ENCODE measurements at places on chromosomes 5 and 9.

GRCh38 chr9:87389936-87390335 is 107.7 kb upstream of the DAPK1 start:
- no peaks in the 10 kb centered on the region for H3K27me3 ChIP-seq
- no peaks in the 10 kb centered on the region for H3K4me1 ChIP-seq
- no peak overlapping the region for H3K27ac ChIP-seq
- DNase-seq, result no peak

DNA sequence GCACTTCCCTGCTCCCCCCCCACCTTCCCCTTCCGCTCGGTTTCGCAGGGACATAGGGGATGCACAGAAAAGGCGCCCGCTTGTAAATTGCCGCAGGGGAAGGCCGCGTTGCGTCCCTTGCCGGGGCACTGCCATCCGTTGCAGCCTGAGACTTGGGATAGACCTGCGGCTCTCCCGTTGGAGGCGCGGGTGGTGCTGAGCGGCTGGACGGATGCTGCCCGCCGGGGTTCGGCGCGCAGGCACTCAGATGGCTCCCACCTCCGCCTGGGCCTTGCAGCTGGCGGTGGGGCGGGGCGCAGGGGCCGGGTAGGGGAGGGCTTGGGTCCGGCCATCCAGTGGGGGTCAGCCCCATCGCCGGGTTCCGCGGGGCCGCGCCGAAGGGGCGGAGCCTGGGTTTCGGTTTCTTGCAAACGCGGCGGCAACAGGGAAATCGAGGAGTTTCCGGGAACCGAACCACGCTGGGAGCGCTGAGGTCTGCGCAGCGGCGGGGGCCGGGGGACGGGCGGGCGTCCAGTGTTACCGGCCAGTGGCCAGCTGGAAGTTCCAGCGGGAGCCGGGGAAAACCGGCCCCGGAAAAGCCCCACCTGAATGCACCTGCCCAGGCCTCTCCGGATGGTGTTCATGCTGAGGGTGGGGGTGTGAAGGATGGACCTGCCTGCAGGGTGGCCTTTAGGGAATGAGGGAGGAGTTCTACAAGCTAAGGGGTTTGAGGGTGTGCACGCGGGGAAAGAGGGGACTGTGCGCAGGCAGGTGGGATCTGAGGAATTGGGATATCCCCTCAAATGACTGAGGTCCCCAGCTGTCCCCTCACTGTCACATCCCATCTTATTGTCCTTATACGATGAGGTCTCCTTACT is 6.3 kb upstream of the IRF1 start:
- no peaks in the 10 kb centered on the region for H3K36me3 ChIP-seq
- DNase-seq, result peak; percentile 87
- H3K4me1 ChIP-seq, result peaks cover 45% of the 10 kb centered on the region
- no peaks in the 10 kb centered on the region for H3K27me3 ChIP-seq
- H3K4me3 ChIP-seq, result peak overlapping the region; percentile 72
- peak overlapping the region; percentile 87 for H3K27ac ChIP-seq

GRCh38 chr5:66645039-66645438 is 48.8 kb downstream of the MAST4 start:
- no peak overlapping the region for H3K4me3 ChIP-seq
- no peak for DNase-seq
- no peaks in the 10 kb centered on the region for H3K27me3 ChIP-seq
- H3K4me1 ChIP-seq, result no peaks in the 10 kb centered on the region
- H3K36me3 ChIP-seq, result no peaks in the 10 kb centered on the region

DNA sequence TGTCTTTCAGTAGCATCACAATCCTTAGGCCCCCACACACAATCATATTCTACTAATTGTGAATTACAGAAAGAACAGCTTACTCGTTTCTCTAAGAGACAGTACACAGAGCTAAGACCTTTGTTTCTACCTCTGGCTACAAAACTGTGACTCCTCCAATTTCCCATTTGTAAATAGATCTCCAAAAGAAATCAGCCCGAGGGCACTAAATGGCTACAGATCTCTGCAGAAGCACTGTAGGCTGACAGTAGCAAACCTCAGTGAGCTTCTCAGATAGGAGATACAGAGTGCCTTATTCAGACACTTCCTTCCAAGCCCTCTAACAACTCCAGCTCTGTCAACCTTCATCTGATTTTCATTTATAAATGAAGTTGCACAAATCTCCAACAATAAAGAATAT is 51.0 kb downstream of the EFNA5 start:
- no peaks in the 10 kb centered on the region for H3K27me3 ChIP-seq
- no peaks in the 10 kb centered on the region for H3K4me1 ChIP-seq
- H3K4me3 ChIP-seq, result no peak overlapping the region
- H3K27ac ChIP-seq, result no peak overlapping the region
- H3K36me3 ChIP-seq, result no peaks in the 10 kb centered on the region
- no peak for DNase-seq

DNA sequence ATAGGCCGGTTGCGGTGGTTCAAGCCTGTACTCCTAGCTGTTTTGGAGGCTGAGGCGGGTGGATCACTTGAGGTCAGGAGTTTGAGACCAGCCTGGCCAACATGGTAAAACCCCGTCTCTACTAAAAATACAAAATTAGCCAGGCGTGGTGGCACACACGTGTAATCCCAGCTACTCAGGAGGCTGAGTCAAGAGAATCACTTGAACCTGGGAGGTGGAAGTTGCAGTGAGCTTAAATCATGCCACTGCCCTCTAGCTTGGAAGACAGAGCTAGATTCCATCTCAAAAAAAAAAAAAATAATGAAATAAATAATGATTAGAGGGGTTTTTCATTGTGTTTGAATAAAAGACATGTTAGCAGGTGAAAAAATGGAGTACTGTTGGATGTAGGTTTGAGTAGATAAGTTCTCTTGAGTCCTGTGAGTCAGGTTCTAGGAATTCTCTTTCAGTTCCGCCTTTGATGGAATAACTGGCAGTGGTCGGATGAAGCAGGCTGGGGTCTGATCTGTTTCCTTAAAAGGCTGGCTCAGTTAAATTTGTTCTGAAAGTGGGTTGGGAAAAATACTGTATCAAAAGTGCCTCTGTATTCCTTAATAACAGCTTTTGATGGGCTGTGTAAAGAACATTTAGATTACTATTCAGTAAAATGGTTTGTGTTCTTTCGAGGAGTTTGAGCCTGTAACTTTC is 73.2 kb downstream of the AOPEP start:
- no peaks in the 10 kb centered on the region for H3K27me3 ChIP-seq
- H3K36me3 ChIP-seq, result no peaks in the 10 kb centered on the region
- DNase-seq, result no peak
- no peak overlapping the region for H3K27ac ChIP-seq

- no peaks in the 10 kb centered on the region for H3K27me3 ChIP-seq
- H3K36me3 ChIP-seq, result no peaks in the 10 kb centered on the region
- DNase-seq, result no peak
Measured at GRCh38 chr9:82538634-82539033, 524.3 kb downstream of the RASEF start.

GRCh38 chr5:77356740-77357139 is 135.4 kb downstream of the WDR41 start:
- no peak overlapping the region for H3K27ac ChIP-seq
- DNase-seq, result no peak
- H3K4me3 ChIP-seq, result no peak overlapping the region
- H3K27me3 ChIP-seq, result peaks cover 34% of the 10 kb centered on the region

GRCh38 chr9:32508728-32509127 is 17.3 kb downstream of the RIGI start:
- H3K27me3 ChIP-seq, result no peaks in the 10 kb centered on the region
- no peaks in the 10 kb centered on the region for H3K4me1 ChIP-seq
- no peak overlapping the region for H3K27ac ChIP-seq
- H3K36me3 ChIP-seq, result no peaks in the 10 kb centered on the region
- no peak for DNase-seq

- H3K27ac ChIP-seq, result no peak overlapping the region
- DNase-seq, result no peak
- peaks cover 19% of the 10 kb centered on the region for H3K27me3 ChIP-seq
- H3K36me3 ChIP-seq, result no peaks in the 10 kb centered on the region
Measured at GRCh38 chr5:140146523-140146842, 20.7 kb downstream of the IGIP start.

DNA sequence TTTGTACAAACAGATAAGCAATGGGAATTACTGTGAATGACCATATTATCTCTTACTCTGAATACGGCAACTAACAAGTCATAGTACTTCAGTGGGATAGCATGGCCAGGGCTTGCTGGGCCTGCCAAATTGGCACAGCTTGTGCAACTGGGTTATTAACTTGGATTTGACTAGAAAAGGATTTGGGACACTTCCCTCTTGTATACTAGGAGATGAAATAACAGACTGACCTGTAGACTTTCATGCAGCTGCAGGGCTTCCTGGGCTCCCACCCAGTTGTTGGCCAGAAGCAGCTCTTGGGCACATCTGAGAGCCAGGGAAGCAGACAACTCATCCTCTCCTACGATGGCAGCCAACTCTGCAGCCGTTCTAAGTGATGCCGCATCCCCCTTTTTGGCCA is 39.8 kb downstream of the CNOT8 start:
- no peak for DNase-seq
- no peak overlapping the region for H3K4me3 ChIP-seq

- H3K27ac ChIP-seq, result no peak overlapping the region
- no peak overlapping the region for H3K4me3 ChIP-seq
- no peak for DNase-seq
- H3K36me3 ChIP-seq, result no peaks in the 10 kb centered on the region
Measured at GRCh38 chr9:129761293-129761900, 8.6 kb upstream of the PTGES start.

DNA sequence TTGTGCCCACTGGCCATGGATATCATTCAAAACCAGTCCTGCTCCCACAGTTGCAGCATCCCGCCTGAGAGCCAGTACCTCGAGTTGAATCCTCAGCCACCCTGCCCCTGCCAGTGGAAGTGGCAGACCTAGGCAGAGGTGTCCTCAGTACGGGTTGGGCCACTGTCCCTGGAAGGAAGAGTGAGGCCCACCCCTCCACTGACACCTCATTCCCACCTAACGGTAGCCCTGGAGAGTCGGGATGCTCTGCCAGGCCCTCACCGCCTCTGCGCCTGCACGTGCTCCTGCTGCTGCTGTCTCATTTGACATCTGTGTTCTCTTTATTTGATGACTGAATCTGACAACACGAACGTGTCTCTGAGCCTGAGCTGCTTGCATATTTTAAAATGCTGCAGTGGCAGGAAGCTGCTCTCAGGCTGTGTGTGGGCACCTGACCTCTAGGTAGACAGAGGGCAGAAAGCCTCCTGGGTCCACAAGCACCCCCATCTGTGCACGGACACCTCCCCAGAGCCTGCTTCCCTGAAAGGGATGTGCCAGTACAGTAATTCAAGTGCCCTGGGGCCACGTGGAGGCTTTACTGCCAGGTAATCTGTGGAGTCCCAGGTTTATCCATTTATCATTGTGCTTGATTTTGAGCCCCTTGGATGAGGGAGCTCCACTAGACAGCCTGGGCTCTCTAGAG is 194.7 kb downstream of the CACNA1B start:
- peaks cover 88% of the 10 kb centered on the region for H3K27me3 ChIP-seq
- no peak overlapping the region for H3K4me3 ChIP-seq
- H3K27ac ChIP-seq, result no peak overlapping the region
- H3K36me3 ChIP-seq, result no peaks in the 10 kb centered on the region
- no peak for DNase-seq

DNA sequence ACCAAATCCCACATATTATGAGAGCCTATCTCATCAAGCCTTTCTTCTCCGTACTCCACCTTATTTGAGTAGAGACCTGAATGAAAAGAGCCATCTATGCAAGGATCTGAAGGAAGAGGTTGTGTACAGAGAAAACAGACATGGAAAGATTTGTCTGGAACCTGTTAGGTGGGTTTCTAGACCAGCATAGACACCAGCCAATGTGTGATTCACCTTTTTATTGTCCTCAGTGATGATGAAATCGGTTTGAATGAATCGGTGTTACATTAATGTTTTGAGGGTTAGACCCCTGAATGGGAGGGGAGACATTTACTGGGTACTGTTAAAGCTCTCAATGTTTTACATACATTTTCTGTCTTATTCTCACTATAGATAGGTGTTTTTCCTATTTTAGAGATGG is 223.6 kb downstream of the NMUR2 start:
- no peak overlapping the region for H3K4me3 ChIP-seq
- DNase-seq, result no peak
- no peaks in the 10 kb centered on the region for H3K36me3 ChIP-seq
- no peak overlapping the region for H3K27ac ChIP-seq
- no peaks in the 10 kb centered on the region for H3K4me1 ChIP-seq

DNA sequence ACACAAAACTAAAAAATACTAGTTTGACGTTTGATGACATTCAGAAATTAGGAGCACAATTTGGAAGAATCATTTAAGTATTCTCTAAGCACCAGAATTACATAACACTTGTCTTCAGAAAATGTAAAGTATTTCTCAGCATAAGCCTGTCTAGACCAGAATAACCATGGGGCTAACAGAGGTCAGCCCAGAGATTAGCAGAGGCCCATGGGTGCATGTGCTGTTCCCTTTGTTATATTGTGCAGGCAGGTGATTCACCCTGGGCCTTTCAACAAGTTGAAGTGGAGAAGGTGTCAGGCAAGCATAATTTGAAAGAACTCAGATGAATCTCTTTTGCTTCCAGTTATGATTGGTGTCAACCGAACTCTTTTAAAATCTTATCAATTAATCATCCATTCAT is 227.9 kb downstream of the LURAP1L start:
- H3K4me1 ChIP-seq, result no peaks in the 10 kb centered on the region
- no peaks in the 10 kb centered on the region for H3K27me3 ChIP-seq
- no peak overlapping the region for H3K4me3 ChIP-seq
- DNase-seq, result no peak

- H3K36me3 ChIP-seq, result no peaks in the 10 kb centered on the region
- H3K27ac ChIP-seq, result no peak overlapping the region
- H3K4me1 ChIP-seq, result peaks cover 11% of the 10 kb centered on the region
- no peak overlapping the region for H3K4me3 ChIP-seq
- no peak for DNase-seq
Measured at GRCh38 chr9:105658351-105658750, 3.9 kb upstream of the TAL2 start.

DNA sequence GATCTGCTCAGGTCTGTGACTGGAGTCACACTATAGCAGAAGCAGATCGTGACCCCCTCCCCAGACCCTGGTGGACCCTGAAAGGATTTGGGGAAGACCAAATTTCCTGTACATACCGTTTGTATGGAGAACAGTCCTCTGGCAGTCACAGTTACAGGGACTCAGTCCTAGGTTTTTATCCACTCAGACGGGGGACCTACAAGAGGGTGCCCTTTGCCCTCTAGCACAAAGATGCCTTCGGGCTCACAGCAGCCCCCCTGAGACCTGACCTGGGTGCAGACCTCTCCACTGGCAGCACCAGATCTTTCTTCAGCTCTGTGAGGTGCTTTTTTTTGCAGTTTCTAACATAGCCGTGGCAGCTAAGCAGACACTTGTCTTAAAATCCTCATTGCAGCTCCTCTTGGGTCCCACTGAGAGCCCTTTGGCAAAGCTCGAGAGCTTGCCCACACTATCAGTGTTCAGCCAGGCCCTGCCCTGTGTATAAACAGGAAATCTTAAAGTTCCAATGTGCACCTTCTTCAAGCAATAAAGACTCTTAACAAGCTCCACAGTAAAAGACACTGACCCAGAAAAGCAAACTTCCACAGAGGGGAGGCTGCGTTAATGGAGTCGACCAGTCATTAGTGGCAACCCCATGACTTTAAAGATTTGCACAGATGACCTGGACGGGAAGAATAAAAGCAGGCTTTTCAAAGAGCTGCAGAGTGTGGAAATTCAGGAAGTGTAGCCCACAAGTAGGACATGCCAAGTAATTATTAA is 71.8 kb upstream of the LHFPL2 start:
- no peaks in the 10 kb centered on the region for H3K4me1 ChIP-seq
- H3K36me3 ChIP-seq, result no peaks in the 10 kb centered on the region
- H3K4me3 ChIP-seq, result no peak overlapping the region
- peaks cover 29% of the 10 kb centered on the region for H3K27me3 ChIP-seq

Measured in K562 (cell line).